Spinal cord (tissue), 10 donors: ENCODE measurements at places on chromosomes 6 and 20.

DNA sequence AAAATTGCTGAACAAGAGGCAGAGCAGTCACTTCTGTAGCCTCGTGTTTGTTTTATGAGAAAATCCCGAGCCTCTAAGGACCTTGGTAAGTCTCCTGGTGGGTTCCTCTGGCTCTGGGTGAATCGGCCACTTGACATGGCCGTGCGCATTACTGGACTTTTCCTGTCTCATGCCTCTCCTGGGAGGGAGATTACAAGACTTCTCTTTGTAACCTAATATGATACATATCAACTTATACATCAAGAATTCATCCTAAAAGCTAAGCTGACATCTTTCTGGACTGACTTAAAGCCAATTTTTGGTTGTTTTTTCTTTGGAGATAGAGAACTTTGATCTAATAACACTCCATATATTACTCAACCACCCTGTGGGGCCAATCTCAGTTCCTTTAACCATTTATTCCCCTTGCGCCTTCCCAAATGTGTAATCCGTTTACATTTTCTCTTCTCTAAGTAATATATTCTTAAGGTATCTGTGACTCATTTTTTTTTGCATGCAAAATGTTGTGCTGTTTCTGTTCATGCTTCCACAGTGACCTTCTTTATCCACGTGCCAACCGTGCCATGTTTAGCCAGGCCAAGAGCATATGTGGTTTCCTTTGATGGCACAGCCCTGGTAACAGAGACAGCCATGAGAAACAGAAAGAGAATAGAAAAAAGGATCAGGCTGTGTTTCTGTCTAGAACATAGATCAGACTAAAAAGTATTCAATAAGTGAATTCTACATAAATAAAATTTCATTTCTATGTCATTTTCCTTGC is 47.5 kb upstream of the JAG1 start:
- DNase-seq: no peak

DNA sequence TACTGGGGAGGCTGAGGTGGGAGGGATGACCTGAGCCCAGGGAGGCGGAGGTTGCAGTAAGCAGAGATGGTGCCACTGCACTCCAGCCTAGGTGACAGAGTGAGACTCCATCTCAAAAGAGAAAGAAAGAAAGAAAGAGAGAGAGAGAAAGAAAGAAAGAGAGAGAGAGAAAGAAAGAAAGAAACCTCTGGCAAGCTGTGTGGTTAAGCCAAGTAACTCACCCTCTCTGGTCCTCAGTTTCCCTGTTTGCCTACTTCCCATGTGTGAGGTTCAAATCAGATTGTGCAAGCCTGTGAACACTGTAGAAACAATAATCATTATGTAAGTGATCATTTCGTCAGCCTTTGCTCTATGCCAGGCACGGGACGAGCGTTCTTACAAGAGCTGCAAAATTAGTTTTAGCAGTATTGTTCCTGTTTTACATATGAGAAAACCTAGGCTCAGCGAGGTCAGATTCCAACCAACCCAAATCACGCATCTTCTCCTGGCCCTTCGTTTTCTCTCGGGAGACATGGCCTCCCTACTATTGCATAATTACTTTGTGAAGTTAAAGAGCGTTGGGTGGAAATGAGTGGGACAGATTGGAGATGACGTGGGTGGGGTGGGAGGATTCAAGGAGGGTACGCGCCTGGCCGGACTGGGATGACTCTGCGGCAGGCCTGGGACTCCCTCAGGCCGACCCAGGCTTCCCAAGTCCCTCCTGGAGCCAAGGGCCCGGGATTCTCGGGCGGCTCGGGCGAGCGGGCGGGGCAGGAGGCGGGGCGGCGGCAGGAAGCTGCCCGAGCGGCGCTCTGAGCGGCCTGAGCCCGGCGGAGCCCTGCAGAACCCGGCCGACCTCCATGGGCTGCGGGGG is at the start of gene SNX21:
TSS of gene SNX21 (plus strand) at position 770 of the 853 bp plus-strand sequence. CDS start 121 bp downstream, outside the sequence.
- DNase-seq: no peak

DNA sequence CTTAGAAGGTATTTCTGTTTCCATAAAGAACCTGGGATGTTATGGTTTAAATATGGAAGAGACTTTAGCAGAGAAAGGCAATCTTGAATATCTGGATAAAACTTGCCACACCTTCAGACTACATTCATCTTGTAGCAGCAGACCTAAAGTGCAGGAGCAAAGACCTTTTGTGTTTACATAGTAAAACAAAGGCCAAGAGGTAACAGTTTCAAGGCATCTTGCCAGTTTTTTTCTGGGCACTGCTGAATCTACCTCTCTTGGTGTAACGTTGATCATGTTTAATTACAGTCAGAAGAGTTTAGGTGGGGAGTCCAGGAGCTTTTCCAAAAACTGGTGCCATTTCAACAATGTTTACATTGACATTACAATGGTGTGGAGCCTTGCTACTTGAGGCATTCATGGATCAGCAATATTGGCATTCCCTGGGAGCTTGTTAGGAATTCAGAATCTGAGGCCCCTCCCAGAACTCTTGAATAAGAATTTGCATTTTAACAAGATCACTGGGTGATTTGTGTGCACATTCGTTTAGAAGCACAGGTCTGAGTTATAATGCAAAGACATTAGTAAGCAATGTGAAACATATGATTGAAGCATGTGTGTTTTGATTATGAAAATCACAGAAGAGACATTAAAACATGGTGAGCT is 94.5 kb downstream of the F13A1 start:
- no peak for DNase-seq

- no peak for DNase-seq
Observed at GRCh38 chr20:10134176-10134575, 84.5 kb upstream of the SNAP25 start.

DNA sequence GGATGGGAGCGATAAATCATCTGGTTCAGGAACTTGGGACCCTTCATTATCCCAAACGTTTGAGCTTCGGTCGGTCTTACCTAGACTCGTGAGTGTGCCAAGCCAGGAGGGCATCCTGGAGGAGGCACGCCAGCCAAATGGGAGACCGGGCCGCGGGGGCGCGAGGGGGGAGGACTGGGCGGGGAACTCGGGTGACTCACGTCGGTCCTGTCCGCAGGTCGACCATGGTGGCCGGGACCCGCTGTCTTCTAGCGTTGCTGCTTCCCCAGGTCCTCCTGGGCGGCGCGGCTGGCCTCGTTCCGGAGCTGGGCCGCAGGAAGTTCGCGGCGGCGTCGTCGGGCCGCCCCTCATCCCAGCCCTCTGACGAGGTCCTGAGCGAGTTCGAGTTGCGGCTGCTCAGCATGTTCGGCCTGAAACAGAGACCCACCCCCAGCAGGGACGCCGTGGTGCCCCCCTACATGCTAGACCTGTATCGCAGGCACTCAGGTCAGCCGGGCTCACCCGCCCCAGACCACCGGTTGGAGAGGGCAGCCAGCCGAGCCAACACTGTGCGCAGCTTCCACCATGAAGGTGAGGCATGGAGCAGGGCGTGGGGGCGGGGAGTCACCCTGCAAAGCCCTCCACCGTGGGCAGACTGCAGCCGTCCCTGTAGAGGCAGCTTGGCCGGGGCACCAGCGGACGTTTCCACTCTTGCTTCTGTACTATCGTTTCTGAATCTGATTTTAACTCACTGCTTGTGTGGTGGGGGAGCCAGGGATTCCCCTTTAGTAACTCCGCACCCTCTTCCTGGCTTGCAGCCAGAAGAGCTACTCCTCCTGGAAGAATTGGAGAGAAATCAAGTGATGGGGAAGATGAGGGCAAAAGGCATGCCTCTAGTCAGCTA is 2.7 kb downstream of the BMP2 start:
- peak; percentile 69 for DNase-seq

DNA sequence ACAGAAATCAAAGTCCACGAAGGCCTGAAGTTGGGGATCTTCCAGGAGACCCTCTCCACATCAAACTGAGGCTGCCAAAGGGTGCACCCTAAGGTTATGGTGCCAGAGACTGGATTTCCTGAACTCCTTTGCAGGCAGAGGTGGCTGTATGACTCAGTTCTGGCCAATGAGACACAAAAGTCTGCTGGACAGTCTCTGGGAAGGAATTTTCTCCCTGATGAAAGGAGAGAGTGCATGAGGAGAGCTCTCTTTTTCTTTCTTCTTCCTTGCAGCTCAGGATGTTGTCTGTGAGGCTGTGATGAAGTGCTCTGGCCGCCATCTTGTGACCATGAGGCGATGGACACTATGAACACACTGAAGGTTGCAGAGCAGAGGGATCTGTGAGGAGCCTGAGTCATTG is 85.2 kb downstream of the MDGA1 start:
- no peak for DNase-seq

GRCh38 chr20:13219327-13220193 is 1.5 kb upstream of the ISM1 start:
- peak; percentile 30 for DNase-seq

DNA sequence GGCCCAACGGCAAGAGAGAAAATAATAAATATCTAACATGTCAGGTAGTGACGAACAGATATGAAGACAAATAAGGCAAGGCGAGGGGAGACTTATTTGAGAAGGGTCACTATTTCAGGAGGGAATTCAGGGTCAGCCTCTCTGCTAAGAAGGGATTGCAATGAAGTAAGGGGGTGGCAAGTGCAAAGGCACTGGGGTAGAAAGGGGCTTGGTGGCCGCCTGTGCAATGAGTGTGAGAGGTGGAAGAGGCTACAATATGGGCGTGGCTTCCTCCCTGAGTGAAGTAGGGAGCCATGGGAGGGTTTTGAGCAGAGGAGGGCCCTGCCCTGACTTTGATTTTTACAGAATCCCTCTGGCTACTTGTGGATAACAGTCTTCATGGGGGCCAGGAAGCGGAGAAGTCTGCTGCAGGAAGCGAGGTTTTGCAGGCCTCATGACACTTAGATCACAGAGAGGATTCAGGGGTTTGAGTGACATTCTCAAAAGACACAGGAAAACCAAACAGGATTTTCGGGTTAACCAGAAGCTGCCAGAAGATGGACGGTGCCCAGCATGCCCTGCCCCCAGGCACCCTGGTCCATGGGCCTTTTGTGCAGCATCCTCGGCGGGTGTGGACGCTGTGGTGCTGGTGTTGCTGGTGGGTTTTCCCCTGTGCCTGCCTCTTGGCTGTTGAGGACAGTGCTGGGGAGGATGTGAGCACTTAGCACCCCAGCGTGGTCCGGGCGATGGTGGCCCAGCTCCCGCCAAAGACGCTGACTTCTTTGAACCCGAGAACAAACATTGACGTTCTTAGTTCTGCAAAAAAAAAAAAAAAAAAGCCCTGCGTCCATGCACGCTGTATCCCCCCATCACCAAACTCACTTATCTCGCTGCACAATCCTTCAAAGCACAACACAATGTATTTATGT is 124.2 kb upstream of the PTPN1 start:
- no peak for DNase-seq

DNA sequence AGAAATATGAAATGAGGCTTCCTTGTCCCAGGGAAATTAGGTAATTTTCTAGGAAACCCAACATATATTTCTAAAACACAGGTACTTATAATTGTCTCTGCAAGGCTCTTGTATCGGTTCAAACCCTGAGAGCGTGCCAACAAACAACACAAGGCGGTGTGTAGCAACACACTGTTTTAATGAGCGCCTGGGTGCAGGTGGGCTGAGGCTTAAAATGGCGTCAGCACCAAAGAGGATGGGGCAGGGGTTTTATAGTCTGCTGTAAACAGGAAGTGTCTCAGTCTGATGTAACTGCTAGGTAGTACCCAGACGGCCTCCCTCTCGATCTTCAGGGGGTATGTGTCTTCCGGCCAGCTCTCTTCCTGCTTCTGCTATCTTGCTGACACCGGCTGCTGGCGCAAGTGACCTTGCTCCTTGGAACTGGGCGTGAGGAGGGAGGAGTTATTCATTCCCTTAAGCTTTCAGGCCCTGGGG is 69.7 kb downstream of the EPB41L2 start:
- DNase-seq: no peak

DNA sequence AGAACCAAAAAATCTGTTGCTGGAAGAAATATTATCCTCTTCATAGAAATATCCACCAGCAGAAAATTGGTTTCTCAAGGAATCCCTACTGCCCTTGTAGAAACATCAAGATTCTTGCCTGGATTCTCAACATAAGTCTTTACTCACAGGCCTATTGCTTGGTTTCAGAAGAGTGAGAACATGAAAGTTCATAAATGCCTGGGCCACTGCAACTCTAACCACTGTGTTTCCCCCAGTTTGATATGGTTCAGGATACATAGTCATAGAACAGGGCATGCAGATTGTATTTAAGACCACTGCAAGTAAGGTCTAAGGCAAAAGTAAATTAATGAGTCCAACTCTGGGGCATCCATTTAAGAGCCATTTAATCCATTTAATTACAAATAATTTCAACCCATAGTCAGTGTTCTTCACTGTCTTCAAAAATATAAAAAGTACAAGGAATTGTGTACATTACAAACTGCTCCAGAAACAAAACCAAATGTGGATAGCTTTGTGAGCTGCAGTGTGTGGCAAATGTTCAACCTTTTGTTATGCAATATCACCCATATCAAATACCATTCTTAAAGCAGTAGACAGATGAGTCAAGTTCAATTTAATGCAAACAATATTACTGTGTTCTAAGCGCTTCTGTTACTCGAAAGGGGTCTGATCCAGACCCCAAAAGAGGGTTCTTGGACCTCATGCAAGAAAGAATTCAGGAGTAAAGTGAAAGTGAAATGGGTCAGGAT is 83.3 kb downstream of the OPRM1 start:
- no peak for DNase-seq

- DNase-seq: no peak
Observed at GRCh38 chr6:167933847-167934246, 63.6 kb upstream of the KIF25 start.

DNA sequence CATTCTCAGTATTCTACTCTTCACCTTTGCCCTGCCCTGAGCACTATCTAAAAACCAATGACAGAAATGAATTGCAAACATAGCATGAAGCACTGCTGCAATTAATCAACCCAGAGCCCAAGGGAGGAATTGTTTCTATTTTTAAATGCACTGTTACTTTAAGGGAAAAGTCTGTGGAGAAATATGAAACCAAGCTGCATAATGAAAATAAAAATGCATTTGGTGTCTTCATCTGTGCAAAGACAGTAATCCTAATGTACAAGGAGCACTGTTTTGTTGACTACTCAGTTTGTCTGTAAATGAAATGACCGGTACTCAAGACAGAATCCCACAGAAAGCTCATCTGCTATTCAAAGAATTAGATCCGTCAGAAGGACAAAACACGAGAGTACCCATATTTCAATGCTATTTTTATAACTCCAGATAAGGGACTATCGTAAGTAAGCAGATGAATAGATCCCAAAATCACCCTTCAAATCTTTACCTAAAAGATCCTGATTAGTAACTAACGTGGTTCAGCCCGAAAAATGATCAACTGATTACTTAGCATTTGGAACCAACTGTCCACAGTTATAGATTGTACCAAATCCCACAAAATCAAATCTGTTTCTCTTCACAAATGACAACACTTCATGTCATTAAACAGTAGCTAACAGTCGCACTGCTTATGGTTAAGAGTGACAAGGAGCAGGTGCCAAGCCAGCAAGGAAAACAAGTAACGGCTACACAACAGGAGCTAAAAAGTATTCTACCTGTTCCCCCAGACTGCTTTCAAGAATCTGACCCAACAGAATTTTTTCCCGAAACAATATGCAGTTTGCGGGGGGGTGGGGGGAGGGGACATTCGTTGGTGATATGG is 2.4 kb downstream of the KIF13A start:
- no peak for DNase-seq

GRCh38 chr20:12695937-12696336 is 312.8 kb upstream of the SPTLC3 start:
- DNase-seq: no peak

GRCh38 chr20:19519466-19519865 is 238.6 kb upstream of the RIN2 start:
- no peak for DNase-seq

GRCh38 chr6:67683960-67684359 is 951.1 kb upstream of the ADGRB3 start:
- DNase-seq: no peak
